Activated CD4-positive, alpha-beta T cell treated with anti-CD3 and anti-CD28 coated beads, Interleukin-2, amount 50 U/mL, for 4 hours (primary cell): ENCODE measurements at places on chromosomes 1 and 21.

DNA sequence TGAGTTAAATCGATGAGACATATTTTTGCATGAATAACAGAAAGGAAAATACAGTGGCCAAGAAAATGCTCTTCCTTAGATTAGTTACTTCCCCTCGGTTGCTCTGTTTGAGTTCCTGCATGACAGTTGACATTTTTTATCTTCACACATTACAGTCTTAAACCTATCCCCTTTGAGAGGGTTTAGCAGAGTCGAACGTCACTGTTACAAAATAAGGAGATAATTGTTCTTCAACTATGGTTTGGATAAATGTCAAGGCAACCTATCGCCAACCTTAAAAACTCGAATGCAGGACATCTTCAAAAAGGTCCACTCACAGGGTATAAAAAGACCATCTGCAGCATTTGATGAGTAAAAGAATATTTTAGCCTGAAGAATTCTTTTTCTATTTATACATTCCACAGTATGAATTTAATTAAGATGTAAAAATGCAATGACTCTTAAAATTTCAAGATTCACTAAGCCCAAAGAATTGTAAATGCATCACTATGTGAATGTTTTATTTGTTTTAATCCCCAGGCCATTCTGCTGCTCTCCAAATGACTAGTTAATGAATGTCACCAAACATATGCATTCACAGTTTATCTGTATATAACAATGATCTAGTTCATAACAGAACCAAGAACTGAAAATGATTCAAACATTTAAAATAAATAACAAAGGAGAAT is 68.9 kb upstream of the COL11A1 start:
- no peak for DNase-seq

- DNase-seq, result peak; percentile 49
Observed at GRCh38 chr1:17119076-17119772, at the start of gene PADI2. PADI2 (minus strand) TSS chr1:17119451; CDS start chr1:17119371, 80 bp downstream.

- DNase-seq, result no peak
Observed at GRCh38 chr1:243977094-243977493, 74.0 kb upstream of the ZBTB18 start.

GRCh38 chr1:72936151-72936740 is 653.9 kb upstream of the NEGR1 start:
- no peak for DNase-seq

GRCh38 chr1:63046539-63046938 is 262.6 kb downstream of the ATG4C start:
- no peak for DNase-seq

DNA sequence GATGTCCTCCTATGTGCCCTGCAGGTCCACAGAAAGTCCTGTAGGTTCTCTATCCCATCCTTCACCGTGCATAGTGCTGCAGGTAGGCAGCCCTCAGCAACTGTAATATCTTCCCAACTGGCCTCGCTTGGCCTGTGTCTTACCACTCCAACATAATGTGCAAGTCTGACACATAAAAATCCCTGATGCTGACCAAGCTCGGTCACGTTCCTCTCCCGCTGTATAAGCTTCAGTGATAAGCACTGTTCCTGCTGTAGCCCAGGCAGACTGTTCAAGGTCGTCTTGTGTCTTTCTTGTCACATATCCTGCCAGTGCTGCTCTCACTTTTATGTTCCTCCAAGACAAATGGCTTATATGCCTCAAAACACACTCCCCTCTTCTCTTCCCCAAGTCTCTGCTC is 19.4 kb upstream of the KCNE1 start:
- no peak for DNase-seq

- DNase-seq, result peak; percentile 26
Observed at GRCh38 chr1:29793101-29793546, 556.8 kb downstream of the PTPRU start.

- DNase-seq, result no peak
Observed at GRCh38 chr1:9687874-9688582, 36.5 kb downstream of the PIK3CD start.

DNA sequence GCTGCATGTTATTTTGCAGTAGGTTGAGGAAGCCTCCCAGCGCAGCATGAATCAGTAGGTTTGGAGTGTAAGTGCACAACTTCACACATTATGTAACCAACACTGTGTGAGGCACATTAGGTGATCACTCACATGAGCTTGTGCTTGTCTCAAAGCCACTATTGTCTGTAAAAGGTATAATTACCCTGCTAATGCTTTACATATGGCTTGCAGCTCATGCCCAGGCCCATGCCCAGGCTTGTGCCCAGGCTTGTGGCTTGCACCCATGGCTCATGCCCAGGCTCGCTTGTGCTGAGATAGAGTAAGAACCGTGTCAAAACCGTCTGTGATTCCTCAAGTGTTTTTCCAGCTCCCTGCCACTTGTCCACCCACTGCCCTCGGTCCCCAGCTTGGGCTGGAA is 596.3 kb downstream of the LTN1 start:
- DNase-seq, result no peak

- DNase-seq, result no peak
Observed at GRCh38 chr1:228554107-228554506, 66.9 kb downstream of the RNF187 start.

GRCh38 chr1:30413606-30414005 is 309.8 kb downstream of the MATN1 start:
- DNase-seq, result no peak

DNA sequence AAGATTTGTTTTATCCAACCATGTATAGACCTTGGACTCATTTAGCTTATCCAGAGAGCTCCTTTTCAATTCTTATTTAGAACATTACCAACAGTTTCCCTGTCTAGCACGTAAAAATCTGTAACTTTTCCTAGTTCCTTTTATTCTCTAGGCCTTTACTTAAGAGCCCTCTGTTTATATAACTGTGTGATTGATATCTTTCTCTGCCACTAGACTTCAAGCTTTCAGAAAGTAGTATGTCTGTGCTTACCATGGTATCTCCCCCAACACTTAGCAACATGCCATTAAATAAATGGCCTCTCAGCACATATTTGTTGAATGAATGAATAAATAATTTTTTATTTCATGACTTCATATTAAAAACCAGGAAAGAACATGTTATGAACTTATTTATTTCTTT is 209.4 kb downstream of the PTPRC start:
- DNase-seq, result no peak

DNA sequence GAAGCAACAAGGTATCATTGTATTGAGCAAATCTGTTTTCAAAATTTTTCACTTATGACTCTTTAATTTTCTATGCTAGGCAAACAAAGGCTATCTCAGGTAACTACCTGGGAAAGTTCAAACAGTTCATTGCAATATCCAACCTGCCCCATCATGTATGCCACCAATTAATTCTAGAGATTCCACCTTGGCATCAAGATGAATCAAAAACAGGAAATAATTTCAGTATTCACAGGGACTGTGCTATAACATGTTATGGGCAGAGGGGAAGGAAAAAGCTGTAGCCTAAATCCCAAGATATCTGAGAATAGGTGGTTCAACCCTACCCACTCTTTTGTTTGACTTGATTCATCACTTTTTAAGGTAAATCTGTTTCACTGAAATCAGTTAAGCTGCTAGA is 67.5 kb upstream of the SH3GLB1 start:
- DNase-seq, result no peak

DNA sequence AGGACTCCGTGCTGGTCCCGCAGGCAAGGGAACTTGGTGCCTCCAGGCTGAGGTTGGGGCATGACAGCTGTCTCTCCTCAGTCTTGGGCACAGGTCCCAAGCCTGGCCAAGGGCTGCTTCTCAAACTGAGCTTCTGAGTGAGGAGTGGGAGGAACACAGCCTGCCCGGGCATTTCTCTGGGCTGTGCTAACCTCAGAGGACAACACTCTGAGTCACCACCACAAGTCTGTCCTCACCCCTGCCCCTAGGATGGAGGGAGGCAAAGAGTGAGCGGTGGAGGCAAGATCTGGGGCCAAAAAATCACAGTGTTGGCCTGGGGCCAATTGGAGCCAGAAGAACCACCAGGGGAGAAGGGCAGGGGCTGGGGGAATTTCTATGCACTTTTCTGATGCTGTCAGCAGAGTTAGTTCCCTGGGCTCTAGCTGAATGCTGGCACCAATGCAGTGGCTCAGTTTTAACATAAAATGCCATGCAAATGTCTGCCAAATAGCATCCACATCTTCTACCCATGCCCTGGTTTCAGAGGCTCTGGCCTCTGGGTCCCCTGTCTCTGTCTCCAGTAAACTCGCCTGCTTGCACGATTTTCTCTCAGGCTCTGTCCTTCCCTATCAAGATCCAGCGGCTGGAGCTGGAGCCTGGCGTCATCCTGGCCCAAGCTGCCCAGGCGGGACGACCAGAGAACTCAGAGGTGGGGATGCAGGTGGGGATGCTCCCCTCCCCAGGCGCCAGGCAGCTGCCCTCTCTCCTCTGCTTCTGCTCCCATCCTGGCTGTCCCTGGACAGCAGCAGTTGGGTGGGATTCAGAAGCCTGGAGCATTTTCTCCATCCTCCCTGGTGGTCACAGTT is 11.0 kb upstream of the CDK18 start:
- DNase-seq, result no peak

DNA sequence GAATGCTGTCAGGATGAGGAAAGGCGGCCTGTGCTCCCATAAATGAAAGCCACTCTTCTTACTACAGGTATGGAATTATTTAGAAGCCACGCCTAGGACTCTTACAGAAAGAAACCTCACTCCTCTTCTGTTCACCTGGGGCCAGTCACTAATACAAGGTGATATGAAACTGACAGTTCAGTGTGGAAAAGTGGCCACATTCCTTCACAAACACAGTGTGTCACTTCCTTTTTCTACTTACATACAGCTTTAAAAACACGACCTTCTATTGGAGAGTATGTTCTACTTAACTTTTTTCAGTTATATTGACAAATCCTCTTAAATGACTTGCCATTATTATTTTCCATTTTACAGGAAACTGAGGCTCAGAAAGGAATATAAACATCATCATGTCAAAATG is 163.1 kb downstream of the PCNX2 start:
- no peak for DNase-seq

DNA sequence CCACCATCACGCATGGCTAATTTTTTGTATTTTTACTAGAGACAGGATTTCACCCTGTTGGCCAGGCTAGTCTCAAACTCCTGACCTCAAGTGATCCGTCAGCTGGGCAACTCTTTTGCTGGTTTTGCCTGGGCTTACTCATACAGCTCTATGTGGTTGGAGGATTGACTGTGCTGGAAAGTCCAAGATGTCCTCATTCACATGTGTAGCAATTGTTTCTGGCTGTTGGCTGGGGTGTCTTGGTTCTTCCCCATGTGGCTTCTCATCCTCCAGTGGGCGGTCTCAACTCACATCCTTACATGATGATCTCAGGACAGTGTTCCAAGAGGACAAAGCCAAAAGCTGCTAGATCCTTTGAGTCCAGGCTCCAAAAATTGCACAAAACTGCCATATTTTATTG is 53.3 kb downstream of the TEX35 start:
- DNase-seq, result no peak

DNA sequence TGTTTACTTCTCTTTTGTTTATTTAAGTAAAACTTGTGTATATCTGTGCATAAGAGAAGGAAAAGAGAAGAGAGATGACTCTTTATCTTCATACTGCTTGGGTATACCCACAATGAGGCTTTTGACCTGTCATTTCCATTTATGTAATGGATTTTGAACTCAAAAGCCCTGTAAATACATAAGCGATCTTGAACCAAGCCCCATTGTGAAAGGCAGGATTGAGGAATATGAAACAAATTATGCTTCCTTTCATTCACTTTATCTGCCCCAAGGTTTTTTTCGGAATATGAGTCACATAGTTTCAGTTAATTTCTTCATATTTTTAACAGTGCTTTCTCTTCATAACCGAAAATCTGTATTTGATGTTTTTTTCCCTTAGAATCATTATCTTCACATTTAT is 21.4 kb downstream of the CNST start:
- no peak for DNase-seq

DNA sequence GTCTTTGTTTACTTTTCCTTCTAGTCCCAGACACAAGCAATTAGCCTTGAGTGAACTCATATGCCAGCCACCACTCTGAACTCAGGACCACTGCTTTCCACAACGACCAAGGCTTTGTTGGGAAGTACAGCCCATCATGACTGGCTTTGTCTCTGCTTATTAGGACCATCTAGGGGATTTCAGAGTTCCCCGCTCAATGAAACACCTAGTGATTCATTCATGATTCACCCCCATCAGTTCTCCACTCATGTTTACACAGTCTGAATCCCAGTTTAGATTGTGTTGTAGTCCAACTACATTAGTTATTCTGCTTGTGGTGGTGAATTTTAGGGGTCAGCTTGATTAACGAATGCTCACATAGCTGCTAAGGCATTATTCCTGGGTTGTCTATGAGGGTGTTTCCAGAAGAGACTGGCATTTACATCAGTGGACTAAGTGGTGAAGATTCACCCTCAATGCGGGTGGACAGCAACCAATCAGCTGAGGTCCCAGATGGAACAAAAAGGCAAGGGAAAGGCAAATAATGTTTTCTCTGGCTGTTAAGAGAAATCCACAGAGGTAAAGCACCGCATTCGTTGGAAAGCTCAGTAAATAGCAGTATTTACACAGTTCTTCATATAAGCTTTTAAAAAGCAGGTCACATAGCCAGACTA is 122.7 kb downstream of the RGS21 start:
- no peak for DNase-seq

GRCh38 chr1:179794669-179795068 is 51.6 kb downstream of the FAM163A start:
- DNase-seq, result no peak

GRCh38 chr1:21290546-21290944 is 282 bp upstream of the ECE1 start:
- DNase-seq, result no peak

- no peak for DNase-seq
Observed at GRCh38 chr21:40967771-40968170, 120.8 kb upstream of the DSCAM start.

GRCh38 chr1:93828367-93828755 is 50.6 kb downstream of the DNTTIP2 start:
- no peak for DNase-seq

DNA sequence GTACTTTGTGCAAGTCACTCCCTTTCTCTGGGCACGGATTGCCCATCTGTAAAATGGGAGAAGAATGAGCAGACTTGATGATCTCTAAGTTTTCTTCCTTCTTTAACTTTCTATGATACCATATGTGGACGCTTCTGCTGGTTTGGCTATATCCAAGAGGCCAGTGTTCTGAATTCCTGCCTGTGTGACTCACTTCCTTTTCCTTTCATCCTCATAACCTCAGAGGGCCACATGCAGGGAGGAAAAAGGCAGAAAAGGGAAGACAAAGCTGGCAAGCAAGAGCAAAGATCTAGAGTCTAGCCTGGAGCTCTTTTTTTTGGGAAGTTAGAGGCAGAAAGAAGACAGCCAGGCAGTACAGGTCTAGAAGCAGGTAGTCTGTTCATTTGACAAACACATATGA is 151.2 kb downstream of the OMA1 start:
- no peak for DNase-seq

- no peak for DNase-seq
Observed at GRCh38 chr1:108785880-108786279, 39.4 kb downstream of the STXBP3 start.

GRCh38 chr1:48109390-48110013 is 112.3 kb upstream of the TRABD2B start:
- no peak for DNase-seq

GRCh38 chr1:33288976-33289857 is 31.7 kb downstream of the A3GALT2 start:
- no peak for DNase-seq
